ENCODE measurements at places on chromosomes 1 and 21.

DNA sequence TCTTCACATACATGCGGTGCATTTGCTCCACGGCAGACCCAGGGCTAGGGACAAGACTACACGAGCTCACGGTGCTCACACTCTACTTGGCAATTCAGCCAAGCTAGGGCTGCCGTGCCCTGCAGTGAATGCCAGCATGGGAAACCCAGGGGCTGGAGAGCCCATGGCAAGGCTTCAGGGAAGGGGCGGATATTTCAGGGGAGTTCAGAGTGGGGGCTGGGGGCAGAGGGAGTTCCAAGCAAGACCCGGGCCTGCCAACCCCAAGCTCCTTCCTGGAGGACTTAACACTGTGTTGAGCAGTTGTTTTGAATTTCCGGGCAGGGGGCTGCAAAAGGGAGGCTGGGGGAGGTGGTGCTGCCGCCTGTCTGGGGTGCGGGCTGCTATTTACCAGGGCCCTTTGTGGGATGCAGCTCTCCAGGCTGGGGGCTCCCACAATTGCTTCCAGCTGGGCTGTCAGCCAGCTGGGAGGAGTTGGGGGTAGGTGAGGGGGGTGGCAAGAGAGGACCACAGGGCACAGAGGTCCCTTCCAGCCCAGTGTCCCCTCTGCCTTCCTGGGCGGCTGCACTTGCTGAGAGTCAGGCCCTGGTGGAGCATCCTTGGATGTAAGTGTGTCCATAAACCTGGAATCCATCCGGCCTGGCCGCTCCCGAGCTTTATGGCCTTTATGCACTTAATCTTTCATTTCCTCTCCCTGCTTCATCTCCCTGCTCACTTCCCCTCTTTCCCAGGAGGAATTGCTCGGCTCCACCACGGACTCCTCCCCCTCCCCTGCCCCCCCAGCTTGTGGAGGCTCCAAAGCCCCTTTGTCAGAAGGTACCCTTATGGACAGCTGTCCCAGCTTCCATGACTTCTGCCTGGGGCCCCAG is 55.8 kb upstream of the SSBP3 start:
- DNase-seq, result no peak

GRCh38 chr1:75426688-75427087 is 184.2 kb downstream of the SLC44A5 start:
- DNase-seq, result no peak

DNA sequence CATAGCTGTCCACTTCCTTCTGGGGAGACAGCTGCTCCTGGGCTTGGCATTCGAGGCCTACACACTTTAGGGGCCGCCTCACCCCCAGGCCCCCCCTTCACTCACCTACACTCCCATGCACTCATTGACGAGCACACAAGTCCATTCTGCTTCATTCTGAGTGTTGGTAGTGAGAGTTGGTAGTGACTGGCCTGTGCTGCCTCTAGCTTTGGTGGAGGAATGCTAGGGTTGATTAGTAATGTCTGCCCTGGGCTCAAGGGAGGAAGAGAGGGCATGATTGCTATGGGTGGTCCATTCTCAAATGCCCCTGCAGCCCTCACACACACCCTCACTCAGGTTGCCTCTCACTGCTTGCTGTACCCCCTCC is 30.4 kb downstream of the TRIM11 start:
- no peak for DNase-seq

GRCh38 chr1:178969226-178969987 is 56.3 kb upstream of the FAM20B start:
- no peak for DNase-seq

DNA sequence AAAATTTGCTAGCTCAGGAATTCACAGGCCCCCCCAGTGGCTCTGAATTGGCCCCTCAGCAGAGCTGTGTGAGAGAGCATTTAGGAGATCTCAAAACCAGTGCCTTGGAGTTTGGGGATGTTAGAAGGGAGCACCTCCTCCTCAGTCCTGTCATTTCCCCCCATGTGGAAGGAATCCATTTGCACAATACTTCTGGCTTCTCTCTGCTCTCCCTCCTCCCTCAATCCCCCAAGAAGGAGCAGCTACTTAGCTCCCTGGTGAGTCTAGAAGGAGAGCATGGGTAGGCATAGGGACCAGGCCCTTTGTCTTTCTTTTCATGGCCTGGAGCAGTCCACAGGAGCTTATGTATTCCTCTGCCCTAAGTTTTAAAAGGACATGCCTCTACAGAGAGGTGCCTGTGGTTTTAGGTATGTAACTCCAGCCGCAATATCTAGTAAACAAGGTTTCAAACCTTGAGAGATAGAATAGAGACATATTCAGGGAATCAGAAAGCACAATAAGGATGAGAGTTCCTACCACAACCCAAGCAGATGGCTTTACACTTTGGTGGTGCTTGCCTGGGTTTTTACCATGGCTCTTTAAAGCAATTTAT is 199.4 kb downstream of the FCRL5 start:
- no peak for DNase-seq

DNA sequence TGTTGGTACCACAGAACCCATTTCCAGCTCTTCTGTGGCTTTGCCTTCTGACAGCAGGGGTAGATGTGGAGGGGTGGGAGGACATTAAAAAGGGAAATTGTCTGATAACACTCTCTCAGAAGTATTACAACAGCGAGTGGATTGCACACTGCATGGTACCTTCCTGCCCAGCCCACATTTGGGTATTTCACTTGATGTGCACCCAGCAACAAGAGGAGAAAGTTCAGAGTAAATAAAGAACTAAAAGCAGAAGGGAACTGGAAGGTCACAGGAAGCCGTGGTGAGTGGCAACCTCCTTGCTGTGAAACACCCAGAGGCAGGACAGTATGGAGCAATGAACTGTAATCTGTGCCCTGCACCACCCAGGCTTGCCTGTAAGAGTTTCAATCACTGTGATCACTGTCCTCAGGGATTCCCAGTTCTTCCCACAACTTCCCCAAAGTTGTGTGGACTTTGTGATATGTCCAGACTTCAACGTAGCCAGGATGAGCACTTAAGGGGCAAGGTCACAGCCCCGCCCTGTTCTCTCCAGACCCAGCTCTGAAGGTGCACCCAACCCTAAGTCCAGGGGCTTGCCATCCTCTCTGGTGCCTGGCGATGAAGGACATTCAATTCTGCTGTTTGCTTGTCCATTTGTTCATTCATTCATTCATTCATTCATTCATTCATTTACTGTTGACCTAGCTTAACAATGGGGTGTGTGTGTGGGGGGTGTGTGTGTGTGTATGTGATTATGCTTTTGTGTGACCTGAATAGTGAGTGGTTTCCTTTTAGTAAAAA is 18.7 kb upstream of the F5 start:
- DNase-seq, result no peak

- no peak for DNase-seq
Observed at GRCh38 chr1:79448426-79448825, 441.9 kb upstream of the ADGRL4 start.

- DNase-seq, result peak; percentile 37
Observed at GRCh38 chr1:85465099-85465785, at the start of gene DDAH1. DDAH1 (minus strand) TSS chr1:85465159; CDS start chr1:85465045, 114 bp downstream.

DNA sequence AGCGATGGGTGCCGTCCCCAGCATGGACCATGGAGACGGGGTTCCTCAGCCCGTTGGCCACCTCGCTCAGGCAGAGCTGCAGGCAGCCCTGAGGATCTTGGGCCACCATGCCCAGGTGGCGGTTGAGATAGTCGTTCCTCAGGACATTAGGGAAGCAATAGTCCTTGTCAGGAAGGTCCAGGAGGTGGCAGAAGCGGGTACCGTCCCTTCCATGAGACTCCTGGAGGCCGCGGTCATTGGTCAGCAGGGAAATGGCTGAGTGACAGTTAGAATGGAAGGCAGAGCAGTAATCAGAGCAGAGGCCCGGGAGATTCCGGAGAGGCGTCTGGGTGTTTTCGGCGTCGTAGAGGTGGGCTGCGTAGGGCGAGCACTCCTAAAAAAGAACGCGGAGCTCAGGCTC is 4.1 kb downstream of the HHIPL2 start:
- DNase-seq, result no peak

DNA sequence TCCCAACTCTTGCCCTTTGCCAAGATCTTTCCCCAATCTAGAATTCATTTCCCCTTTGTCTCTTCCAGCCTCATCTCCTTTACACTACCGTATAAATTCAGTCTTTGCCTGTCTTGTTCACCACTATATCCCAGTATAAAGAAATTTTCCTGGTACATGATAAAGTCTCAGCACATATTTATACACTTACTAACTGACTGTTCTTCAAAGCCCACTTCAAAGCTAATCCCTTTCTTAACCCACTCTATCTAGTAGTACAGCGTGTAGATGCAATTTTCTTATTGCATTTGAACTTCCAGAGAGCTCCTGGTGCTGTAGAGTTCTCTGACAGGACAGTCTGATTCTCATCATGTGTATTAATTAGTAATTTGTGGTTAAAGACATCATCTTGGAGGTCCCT is 78.1 kb downstream of the LRRC53 start:
- no peak for DNase-seq

DNA sequence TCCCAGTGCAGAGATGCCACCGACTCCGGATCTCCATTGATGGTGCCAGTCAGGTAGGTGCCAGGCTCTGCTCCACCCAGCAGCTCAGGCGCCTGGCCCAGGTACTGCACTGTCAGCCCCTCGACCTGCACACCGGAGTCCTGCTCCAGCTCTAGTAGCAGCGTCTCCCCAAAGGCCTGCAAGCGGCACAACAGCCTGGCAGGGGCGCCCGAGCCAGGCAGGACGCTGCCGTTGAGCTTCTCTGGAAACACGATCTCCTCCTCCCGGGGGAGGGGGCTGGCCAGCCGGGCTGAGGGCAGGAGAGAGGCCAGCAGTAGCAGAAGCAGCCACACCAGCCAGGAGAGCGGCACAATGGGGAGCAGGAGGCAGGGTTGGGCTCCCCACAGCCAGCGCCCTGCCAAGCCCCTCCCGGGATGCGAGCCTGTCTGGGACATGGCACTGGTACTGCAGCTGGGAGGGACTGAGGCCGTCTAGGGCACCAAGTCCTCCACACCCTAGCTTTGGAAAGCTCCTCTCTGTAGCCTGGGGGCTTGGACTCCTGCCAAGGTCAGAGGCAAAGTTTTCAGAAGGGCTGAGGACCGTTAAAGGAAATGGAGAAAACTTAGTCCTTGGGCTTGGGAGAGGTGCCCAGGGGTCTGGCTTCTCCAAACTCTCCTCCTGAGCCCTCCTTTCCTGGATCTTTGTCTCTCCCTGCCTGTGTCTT is 509 bp downstream of the ADAMTS4 start:
- DNase-seq, result no peak

DNA sequence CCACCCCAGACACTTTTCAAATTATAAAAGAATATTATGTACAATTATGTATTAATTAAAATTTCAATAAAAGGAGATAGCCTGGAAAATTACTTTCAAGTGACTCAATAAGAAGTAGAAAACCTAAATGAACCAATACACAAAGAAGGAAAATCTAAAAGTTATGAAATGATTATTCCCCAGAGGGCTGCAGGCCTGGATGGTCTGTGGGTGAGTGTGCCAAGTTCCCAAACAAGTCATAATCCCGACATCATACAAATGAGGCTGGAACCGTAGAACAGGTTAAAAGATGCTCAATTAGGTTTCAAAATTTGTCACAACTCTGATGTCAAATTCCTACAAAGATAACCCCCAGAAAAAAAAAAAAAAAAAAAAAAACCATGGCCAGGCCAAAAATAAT is 12.7 kb downstream of the SPATC1L start:
- DNase-seq, result no peak

- no peak for DNase-seq
Observed at GRCh38 chr1:174153085-174153824, 6.1 kb upstream of the RABGAP1L start.

DNA sequence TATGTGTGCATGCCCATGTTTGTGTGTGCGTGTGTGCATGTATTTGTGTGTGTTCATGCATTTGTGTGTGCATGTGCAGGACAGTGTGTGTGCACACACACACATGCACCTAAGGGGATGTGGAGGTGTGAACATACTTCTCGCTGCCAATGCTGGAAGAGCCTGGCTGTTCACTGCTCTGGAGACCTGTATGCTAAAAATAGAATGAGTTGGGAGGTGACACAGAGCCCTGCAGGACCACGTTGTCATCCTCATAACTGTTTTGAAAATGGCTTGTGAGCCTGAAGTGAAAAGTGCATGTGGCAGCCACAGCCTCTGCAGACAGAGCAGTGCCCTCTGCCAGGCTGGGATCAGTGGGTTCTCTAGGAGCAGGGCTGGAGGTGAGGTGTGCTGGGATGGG is 95.8 kb downstream of the AJAP1 start:
- DNase-seq, result no peak

GRCh38 chr1:33925586-33925985 is 61.7 kb downstream of the HMGB4 start:
- DNase-seq, result no peak
